NK-92 treated with Interleukin-12 subunit alpha and Interleukin-12 subunit beta, amount 100 ng/mL, for 24 hours (cell line): ENCODE measurements at places on chromosomes 4 and X.

DNA sequence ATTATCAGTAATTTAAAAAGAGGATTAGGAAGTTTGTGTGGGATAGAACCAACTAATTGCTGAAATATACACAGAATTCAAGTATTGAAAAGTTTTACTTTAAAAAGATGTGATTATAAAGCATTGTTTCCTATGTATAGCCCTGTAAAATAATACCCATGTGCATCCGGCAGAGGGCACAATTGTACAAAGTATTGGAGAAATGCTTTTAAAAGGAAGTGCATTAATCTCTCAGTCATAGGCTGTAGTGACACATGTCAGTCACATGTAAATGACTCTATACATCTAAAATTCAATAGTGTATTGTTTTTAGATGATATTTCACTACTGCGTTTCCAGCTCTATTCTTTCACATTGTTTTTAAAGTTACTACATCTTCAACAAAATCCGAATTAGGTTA, 9.7 kb upstream of the GEMIN8 start:
- DNase-seq: peak; percentile 7

- no peak for DNase-seq
These were observed 101.5 kb upstream of the CXXC4 start for GRCh38 chr4:104596189-104596588.

DNA sequence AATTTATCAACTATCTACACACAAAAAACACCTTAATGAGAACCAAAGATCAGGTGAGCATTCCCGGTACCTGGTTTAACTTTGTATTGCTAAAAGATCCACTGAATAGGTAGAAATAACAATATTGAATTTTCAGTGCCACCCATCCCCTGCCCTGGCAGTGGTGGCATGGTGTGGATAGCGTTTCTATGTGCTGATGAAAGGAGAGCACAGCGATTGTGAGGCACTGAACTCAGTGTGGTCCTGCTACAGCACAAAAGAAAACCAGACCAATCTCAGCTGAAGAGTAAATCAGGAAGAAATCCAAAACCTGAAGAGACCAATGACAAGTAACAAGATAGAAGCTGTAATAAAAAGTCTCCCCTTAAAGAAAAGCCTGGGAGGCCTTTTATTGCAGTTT, 984.6 kb upstream of the AGA start:
- no peak for DNase-seq

- no peak for DNase-seq
These were observed 1301.8 kb upstream of the DIAPH2 start for GRCh38 chrX:95382799-95383198.

GRCh38 chr4:163331629-163332376, 593 bp downstream of the NPY1R start:
- no peak for DNase-seq

- DNase-seq: no peak
These were observed 330.9 kb downstream of the SPOCK3 start for GRCh38 chr4:166903408-166903807.

- no peak for DNase-seq
These were observed 18.2 kb upstream of the PLAC1 start for GRCh38 chrX:134676436-134676835.

GRCh38 chrX:151752847-151753246, 18.3 kb downstream of the CNGA2 start:
- no peak for DNase-seq

GRCh38 chrX:103437147-103437873, 61.0 kb downstream of the BEX3 start:
- no peak for DNase-seq

DNA sequence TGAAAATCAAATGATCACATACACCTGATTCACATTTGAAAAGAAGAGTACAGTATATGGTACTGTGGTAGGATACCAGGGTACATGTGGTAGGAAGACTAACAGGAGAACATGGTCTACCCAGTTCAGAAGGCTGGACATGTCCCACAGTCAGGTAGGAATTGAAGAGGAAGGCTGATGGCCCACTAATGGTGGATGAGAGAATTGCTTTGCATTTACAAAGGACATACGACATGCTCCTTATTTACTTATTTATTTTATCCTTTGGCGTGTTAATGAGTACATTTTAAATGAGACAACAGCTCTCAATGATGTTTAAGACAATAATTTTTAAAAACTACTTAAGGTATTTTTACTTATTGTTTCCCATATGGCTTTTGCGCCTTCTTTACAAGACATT, 106.7 kb upstream of the BMP2K start:
- DNase-seq: no peak

- no peak for DNase-seq
These were observed 126.3 kb downstream of the PRDM5 start for GRCh38 chr4:120796271-120796670.

- no peak for DNase-seq
These were observed 43.1 kb upstream of the RPS6KA3 start for GRCh38 chrX:20309806-20310205.

GRCh38 chr4:121148000-121148399, 16.1 kb downstream of the TNIP3 start:
- DNase-seq: no peak

DNA sequence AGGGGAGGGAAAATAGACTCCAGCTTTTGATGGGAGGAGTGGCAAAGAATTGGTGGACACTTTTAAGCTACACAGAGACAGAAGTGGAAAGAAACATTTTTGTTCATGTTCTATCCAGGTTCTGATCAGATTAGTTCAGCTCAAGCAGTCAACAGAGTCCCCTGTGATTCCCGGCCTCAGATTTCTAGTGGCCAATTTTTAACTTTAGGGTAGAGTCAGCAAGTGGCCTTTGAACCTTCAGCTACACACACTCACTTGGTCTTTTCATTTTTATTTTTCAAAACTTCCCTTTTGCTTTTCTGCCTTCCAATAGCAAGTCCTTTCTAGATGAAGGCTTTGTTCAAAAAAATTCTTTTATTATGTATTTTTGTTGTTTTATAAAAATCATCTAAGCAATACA, 169.2 kb upstream of the RPS6KA3 start:
- DNase-seq: no peak

GRCh38 chr4:59412739-59413138, 1787.4 kb upstream of the ADGRL3 start:
- DNase-seq: no peak

- DNase-seq: no peak
These were observed 3.4 kb downstream of the GPR78 start for GRCh38 chr4:8583655-8584025.

DNA sequence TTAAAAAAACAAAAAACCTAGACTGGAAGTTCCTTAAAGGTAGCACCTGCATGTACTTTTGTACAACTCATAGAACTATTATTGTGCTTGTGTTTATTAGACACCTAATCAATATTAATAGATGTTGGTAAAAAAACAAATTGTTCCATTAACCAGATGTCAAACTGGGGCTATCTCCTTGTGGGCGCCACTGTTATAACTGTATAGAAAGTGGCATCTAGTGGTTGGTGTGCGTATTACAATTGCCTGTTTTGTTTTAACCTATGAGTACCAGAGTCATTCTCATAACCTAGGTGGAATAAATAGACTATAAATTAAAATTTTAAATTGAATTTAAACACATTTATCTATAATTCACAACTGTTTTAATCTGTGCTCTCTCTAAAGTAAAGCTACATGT, 97.4 kb downstream of the COL4A5 start:
- DNase-seq: no peak

GRCh38 chrX:46707274-46707965, 51.5 kb downstream of the SLC9A7 start:
- no peak for DNase-seq

DNA sequence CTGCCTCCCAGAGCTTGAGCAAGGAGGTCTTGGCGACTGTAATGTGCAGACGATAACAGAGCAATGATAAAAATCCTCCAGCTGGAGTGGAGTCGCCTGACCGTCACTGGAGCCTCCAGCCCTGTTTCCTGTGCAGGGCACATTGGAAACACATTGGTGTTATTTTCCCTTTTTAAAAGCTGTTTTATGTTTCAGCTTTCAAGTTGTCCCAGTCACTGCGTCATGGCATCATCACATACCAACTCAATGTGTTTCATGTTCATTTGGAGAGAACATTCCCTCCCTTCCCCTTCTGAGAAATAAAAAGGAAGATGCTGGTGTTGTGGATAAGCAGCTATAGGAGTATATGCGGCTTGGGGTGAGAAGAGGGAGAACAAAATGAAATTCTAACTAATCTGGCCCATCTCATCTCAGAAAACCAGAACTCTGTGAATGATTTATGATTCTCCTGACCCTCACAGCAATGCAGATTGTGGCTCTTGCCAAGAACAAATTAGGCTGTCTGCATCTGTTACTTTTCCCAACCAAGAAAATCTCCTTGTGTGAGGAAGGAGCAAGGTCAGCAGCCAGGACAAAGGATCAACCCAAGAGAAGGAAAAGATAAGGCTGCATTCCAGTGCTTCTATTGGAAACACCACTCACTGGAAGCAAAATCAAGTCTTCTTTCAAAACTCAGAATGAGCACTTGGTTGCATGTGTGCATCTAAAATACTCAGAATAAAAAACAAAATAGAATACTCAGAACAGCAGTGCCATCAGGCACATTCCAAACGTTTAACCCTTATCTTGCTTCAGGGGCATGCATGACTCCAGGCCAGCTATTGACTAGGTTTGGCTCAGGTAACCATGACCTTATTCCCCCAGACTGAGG, 134.4 kb downstream of the RASL11B start:
- DNase-seq: no peak
